MCF 10A (cell line): ENCODE measurements at places on chromosomes 4 and X.

DNA sequence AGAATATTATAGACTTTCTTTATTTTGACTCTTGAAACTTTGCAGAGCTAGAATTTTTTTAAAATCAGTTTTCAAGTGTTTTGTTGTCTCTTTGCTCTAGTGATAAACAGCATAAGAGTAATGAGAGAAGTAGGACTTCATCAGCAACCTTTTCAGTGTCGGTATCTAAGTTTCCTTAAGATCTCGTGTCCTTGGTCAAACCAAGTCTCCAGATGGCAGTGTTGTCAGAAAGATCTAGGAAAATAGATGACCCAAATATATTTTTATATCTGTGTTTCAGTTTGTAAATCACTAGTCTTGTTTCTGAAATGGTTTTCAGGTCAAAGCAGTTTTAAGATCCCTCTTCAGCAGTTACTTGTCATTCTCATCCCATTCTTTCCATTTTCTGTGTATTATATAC is 438.3 kb downstream of the RAPGEF2 start:
- H3K4me3 ChIP-seq, result no peak overlapping the region
- no peak overlapping the region for H3K27ac ChIP-seq
- H3K27me3 ChIP-seq, result no peaks in the 10 kb centered on the region

DNA sequence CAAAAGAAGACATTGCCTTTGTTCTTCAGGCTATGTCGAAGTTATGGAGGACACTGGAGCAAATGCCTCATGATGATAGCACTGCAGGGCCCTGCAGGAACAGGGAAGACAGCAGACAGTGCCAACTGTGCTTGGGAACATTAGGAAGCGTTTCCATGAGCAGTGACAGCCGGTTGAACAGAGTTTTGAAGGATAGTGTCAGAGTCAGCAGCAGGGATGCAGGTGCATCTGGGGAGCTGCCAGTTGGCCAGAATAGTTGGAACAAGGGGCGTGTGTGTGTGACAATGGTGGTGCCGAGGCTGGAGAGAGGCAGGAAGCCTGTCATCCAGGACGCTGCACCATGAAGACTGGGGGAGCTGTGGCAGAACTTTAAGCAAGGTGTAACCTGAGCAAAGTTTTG is 88.6 kb downstream of the SHROOM3 start:
- H3K36me3 ChIP-seq, result no peaks in the 10 kb centered on the region
- no peaks in the 10 kb centered on the region for H3K27me3 ChIP-seq
- DNase-seq, result no peak

GRCh38 chr4:80154545-80154933 is 42.8 kb upstream of the PRDM8 start:
- H3K4me3 ChIP-seq, result no peak overlapping the region
- no peaks in the 10 kb centered on the region for H3K27me3 ChIP-seq
- H3K36me3 ChIP-seq, result no peaks in the 10 kb centered on the region
- H3K4me1 ChIP-seq, result no peaks in the 10 kb centered on the region

- no peaks in the 10 kb centered on the region for H3K27me3 ChIP-seq
- H3K36me3 ChIP-seq, result no peaks in the 10 kb centered on the region
- H3K4me1 ChIP-seq, result no peaks in the 10 kb centered on the region
- H3K27ac ChIP-seq, result no peak overlapping the region
Observed at GRCh38 chr4:149845743-149846142, 30.1 kb upstream of the IQCM start.

DNA sequence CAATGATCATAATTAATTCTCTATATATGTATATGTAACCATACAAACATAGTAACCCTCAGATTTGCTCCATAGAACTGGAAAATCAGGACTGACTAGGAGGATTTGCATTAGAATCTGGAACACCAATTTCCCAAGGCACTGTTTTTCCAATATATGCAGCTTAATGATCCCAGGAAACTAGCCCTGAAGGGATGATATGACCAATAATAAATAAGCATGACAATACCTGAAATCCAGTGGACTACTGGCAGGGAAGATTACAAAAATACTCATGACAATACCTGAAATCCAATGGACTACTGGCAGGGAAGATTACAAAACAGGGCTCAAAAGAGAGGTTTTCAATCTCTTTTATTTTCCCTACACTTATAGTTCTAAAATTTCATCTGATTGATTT is 98.4 kb downstream of the PCDH7 start:
- no peak for DNase-seq
- no peaks in the 10 kb centered on the region for H3K36me3 ChIP-seq
- H3K4me1 ChIP-seq, result no peaks in the 10 kb centered on the region
- H3K27ac ChIP-seq, result no peak overlapping the region
- H3K4me3 ChIP-seq, result no peak overlapping the region
- no peaks in the 10 kb centered on the region for H3K27me3 ChIP-seq

GRCh38 chr4:152709675-152710438 is 30.1 kb upstream of the TMEM154 start:
- H3K4me3 ChIP-seq, result no peak overlapping the region
- DNase-seq, result peak; percentile 95
- no peaks in the 10 kb centered on the region for H3K36me3 ChIP-seq
- peaks cover 6% of the 10 kb centered on the region for H3K4me1 ChIP-seq
- peak overlapping the region; percentile 49 for H3K27ac ChIP-seq

DNA sequence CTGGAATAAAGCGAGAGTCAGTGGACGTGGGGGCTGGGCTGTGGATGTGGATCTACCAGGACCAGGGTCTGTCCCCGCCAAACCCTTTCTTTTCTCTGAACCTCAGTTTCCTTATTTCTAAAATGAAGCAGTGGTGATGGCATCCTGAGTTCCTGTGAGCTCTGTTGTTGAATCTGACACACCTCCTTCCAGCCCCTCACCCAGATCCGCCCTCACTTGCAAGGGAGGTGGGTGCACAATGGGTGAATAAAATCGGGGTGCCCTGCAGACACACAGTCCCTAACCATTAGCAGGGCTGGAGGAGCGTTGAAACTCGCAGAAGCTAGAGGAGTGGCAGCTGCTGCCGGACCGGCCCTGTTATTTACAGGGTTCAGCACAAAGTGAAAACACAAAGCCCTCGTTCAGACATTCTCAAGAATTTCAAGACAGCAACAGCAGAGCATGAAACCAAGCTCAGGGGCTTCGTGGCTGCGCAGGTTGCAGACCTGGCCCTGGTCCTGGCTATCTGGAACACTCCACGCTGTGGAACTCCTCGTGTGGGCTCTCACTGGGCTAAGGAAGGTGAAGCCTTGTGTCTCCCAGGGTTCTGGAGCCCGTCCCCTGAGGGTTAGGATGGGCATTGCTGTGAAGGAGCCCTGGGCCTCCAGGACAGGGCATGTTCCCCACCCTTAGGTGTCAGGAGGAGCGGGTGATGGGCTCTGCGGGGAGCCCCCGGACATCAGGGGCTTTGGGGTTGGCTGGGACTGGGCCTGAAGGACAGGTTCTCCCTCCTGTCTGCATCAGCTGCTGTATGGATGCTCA is 42.9 kb downstream of the PSAPL1 start:
- H3K4me1 ChIP-seq, result peaks cover 5% of the 10 kb centered on the region
- no peaks in the 10 kb centered on the region for H3K36me3 ChIP-seq
- H3K27ac ChIP-seq, result no peak overlapping the region
- H3K27me3 ChIP-seq, result peaks cover 20% of the 10 kb centered on the region
- no peak overlapping the region for H3K4me3 ChIP-seq
- no peak for DNase-seq

DNA sequence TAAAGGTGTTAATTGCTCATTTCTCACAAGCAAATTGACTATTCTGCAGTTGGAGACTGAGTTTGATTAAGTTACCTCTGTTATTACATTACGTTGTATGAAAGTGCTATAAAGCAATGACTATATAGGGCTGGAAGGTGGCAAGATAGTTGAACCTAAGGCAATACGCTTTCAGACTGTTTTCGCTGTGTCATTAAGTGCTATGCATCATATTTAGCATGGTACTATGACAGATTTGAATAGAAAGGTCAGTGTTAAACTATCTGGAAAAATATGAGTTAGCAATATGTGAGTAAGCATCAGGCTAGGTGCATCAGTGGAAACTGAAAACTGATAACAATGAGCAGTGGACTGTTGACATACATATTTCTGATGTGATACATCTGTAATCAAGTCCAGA is 206.0 kb upstream of the ARHGAP24 start:
- no peaks in the 10 kb centered on the region for H3K4me1 ChIP-seq
- no peaks in the 10 kb centered on the region for H3K27me3 ChIP-seq
- H3K27ac ChIP-seq, result no peak overlapping the region
- H3K36me3 ChIP-seq, result no peaks in the 10 kb centered on the region
- no peak for DNase-seq

- no peak for DNase-seq
- H3K36me3 ChIP-seq, result no peaks in the 10 kb centered on the region
- H3K4me1 ChIP-seq, result no peaks in the 10 kb centered on the region
- H3K27me3 ChIP-seq, result no peaks in the 10 kb centered on the region
- no peak overlapping the region for H3K27ac ChIP-seq
Observed at GRCh38 chr4:94375364-94375763, 32.7 kb upstream of the HPGDS start.

DNA sequence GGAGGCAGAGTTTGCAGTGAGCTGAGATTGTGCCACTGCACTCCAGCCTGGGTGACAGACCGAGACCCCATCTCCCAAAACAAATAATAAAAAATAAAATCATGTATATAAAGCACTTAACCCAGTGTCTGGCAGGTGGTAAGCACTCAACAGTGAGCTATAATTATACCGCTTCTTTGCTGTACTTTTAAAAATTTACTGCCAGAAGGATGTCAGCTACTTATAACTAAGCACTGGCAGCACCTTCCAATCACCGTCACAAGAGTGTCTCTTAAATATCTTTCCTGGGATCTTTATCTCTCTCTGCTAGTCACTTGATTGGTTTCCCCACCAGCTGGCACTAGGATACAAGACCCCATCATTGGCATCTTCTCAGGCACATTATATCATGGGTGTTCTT is 53.9 kb upstream of the DAPP1 start:
- no peak for DNase-seq
- no peaks in the 10 kb centered on the region for H3K27me3 ChIP-seq
- H3K27ac ChIP-seq, result no peak overlapping the region
- H3K36me3 ChIP-seq, result no peaks in the 10 kb centered on the region

DNA sequence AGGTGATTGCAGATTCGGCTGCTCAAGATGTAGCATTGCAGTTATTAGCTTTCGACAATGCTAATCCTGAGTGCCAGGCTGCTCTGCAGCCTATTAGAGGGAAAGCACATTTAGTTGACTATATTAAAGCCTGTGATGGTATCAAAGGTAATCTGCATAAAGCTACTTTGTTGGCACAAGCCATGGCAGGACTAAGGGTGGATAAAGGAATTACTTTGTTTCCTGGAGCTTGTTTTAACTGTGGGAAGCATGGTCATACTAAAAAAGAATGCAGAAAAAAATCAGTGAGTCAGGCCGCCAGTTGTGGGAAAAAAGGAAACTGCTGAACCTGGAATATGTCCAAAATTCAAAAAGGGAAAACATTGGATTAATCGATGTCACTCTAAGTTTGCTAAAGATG is 154.9 kb upstream of the TECRL start:
- H3K36me3 ChIP-seq, result no peaks in the 10 kb centered on the region
- no peaks in the 10 kb centered on the region for H3K27me3 ChIP-seq
- DNase-seq, result peak; percentile 17
- H3K27ac ChIP-seq, result no peak overlapping the region
- no peak overlapping the region for H3K4me3 ChIP-seq

DNA sequence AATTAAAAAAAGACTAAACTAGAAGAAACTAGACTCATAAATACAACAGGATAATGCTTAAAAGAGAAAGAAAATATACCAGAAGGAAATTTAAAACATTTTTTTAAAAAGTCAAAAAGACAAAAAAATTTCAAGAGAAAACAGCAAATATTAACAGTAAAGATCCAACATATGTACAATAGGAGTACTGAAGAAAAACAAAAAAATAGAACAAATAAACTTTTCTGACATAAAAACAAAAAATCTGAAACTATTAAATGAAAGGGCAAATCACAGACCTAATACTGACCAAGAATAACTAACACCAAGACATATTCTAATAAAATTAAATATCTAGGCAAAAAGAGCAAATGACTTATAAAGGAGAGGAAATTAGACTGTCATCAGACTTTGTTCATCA is 11.5 kb downstream of the DNAJB14 start:
- no peaks in the 10 kb centered on the region for H3K27me3 ChIP-seq
- peaks cover 47% of the 10 kb centered on the region for H3K36me3 ChIP-seq
- no peak overlapping the region for H3K4me3 ChIP-seq
- no peak overlapping the region for H3K27ac ChIP-seq

DNA sequence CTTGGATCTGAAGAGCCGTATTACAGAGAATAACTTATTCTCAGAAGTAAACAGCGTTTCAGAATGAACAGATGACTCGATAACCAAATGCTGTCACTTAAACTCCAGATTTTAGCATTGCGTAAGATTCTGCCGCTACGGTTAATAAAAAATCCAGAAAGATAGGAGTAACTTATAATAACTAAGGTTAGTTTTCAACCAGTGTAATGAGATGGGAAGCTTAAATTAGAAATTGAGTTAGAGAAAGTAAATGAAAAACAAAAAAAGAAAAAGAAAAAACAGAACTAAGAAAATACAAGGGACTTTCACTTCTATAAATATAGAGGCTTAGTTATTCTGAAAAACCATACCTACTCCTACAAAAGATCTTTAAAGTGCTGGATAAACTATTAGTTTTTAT is 13.1 kb upstream of the PARM1 start:
- no peaks in the 10 kb centered on the region for H3K27me3 ChIP-seq
- no peaks in the 10 kb centered on the region for H3K36me3 ChIP-seq
- H3K4me1 ChIP-seq, result no peaks in the 10 kb centered on the region
- no peak overlapping the region for H3K4me3 ChIP-seq
- H3K27ac ChIP-seq, result no peak overlapping the region

GRCh38 chr4:143273160-143273917 is 63.3 kb upstream of the GAB1 start:
- H3K4me3 ChIP-seq, result no peak overlapping the region
- DNase-seq, result no peak
- no peaks in the 10 kb centered on the region for H3K27me3 ChIP-seq
- no peaks in the 10 kb centered on the region for H3K4me1 ChIP-seq
- no peaks in the 10 kb centered on the region for H3K36me3 ChIP-seq

GRCh38 chrX:44938111-44938510 is 65.1 kb downstream of the KDM6A start:
- H3K36me3 ChIP-seq, result peaks cover under 1% of the 10 kb centered on the region
- DNase-seq, result no peak
- peaks cover 29% of the 10 kb centered on the region for H3K4me1 ChIP-seq
- H3K27ac ChIP-seq, result no peak overlapping the region
- H3K4me3 ChIP-seq, result no peak overlapping the region

- DNase-seq, result no peak
- no peaks in the 10 kb centered on the region for H3K27me3 ChIP-seq
- no peak overlapping the region for H3K4me3 ChIP-seq
- no peaks in the 10 kb centered on the region for H3K4me1 ChIP-seq
- H3K27ac ChIP-seq, result no peak overlapping the region
- H3K36me3 ChIP-seq, result peaks cover under 1% of the 10 kb centered on the region
Observed at GRCh38 chr4:118586357-118586790, 98.8 kb upstream of the METTL14 start.

GRCh38 chr4:78313754-78314120 is 237.8 kb upstream of the ANXA3 start:
- H3K36me3 ChIP-seq, result no peaks in the 10 kb centered on the region
- no peak overlapping the region for H3K27ac ChIP-seq
- H3K4me3 ChIP-seq, result no peak overlapping the region
- DNase-seq, result no peak
- H3K4me1 ChIP-seq, result no peaks in the 10 kb centered on the region

DNA sequence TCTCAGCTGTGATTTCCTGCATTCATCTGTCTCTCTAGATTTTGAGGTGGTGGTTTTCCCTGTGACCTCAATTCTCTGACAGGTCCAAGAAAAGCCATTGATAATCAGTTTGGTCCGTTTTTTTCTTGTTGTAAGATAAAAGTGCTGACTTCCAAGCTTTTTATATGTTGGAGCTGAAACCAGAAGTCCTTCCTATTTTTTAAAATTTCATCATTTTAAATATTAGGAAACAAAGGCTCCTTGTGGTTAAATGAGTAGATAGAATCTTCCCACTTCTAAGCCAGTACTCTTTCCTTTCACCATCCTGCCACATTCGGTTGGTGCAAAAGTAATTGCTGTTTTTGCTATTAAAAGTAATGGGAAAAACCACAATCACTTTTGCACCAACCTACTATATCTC is 18.3 kb downstream of the RNF175 start:
- H3K27ac ChIP-seq, result no peak overlapping the region
- no peaks in the 10 kb centered on the region for H3K27me3 ChIP-seq
- no peak for DNase-seq
- H3K36me3 ChIP-seq, result no peaks in the 10 kb centered on the region
